Foreskin keratinocyte (primary cell): ENCODE measurements at places on chromosomes 3 and 15. TPM values are rescaled to one million over a fixed set of nuclear protein-coding genes. Genes with fewer than 3 reads are reported as not detected.

Gene PLA1A
- not detected in 2 replicates for total RNA-seq

Gene MYL3
- not detected in 2 replicates for total RNA-seq

Gene NPTN
- 174 and 184 TPM in 2 replicates for total RNA-seq

Gene PLA2G4E
- total RNA-seq = 0.07 and 0.14 TPM in 2 replicates

Gene SLCO2A1
- total RNA-seq = 0.11 and 0.95 TPM in 2 replicates

Gene SEMA6D
- total RNA-seq = 0.74 and 1.2 TPM in 2 replicates

Gene ZBBX
- not detected in 2 replicates for total RNA-seq

Gene FANCD2
- total RNA-seq = 31.8 and 45.0 TPM in 2 replicates

Gene CACNA1D
- 0.14 and 0.17 TPM in 2 replicates for total RNA-seq

Gene B3GNT5
- 58.1 and 59.8 TPM in 2 replicates for total RNA-seq

Gene LRRC28
- total RNA-seq = 12.5 and 14.3 TPM in 2 replicates

GRCh38 chr15:40500568-40501330 is 30.0 kb downstream of the CHST14 start:
- no peak for DNase-seq

DNA sequence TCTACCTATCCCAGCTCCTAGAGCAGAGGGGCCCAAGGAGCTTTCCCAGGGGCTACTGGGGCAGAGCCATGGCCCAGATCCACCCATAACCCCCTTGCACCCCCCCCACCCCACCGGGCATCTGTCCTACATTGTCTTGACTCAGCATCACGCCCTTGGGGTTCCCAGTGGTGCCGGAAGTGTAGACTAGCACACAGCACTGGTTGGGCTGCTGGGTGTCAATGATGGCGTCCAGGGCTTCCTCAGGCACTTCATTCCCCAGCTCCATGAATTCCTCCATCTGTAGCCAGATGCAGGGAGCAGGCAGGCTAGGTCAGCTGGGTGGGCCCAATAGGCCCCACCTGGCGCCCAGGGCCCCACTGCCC is 33.2 kb downstream of the IDH3A start:
- DNase-seq = no peak

GRCh38 chr3:50518436-50518835 is 15.0 kb upstream of the CACNA2D2 start:
- no peak for DNase-seq

- no peak for DNase-seq
These were observed 143.7 kb downstream of the TJP1 start for GRCh38 chr15:29678504-29679034.

DNA sequence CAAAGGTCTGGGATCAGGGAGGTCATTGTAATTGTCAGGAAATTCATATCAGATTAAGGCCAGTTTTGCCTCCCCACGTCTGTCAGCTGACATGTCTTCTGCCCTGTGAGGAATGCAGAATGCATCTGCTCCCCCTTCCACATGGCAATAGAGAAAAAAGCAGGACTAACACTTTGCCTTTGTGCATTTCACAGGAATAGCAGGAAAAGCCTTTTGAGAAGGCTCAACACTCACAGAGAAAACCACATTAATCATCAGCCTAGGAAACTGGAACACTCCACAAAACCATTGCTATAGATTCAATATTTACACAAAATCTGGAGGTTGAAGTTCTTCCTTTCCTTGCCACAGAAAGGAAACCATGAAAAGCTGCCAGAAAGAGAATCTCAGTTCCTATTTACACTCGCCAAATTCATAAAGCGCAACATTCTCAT is 165.2 kb upstream of the HES1 start:
- DNase-seq = peak; percentile 18

DNA sequence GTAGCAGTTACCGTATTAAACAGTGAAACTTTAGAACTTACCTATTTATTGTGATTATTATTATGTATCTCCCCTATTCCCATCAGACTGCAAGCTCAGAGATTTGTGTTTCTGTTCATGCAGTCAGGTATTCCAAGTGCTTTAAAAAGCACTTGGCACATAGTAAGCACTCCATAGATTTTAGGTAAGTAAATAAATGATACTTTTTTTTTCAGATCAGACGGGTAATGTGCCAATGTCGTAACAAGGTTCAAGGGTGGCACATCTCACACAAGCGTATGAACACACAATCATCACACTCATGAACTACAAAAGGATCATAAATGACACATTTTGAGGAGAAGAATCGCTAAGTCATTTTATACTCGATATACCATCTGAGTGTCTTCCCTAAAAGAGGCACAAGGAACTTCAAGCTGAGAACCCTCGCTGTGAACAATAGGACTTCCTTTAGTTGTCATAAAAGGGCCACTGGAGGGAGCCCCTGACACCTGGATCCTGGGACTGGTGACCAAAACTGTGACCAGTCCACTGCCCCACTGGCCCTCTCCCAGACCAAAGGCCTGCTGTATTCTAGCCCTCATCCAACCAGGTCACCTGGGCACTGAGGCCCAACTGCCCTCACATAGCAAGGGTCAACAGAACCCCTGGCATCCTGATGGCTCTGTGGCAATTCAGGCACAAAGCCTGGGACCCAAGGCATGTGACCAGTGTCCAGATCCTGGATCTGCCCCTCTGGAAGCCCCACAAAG is 32.1 kb downstream of the KIF9 start:
- no peak for DNase-seq

GRCh38 chr3:62873451-62873760 is 1.8 kb downstream of the CADPS start:
- no peak for DNase-seq

GRCh38 chr3:124985349-124985748 is 50.8 kb upstream of the MUC13 start:
- DNase-seq = peak; percentile 71

- DNase-seq = no peak
These were observed 962.2 kb downstream of the TUSC7 start for GRCh38 chr3:117671722-117672318.

DNA sequence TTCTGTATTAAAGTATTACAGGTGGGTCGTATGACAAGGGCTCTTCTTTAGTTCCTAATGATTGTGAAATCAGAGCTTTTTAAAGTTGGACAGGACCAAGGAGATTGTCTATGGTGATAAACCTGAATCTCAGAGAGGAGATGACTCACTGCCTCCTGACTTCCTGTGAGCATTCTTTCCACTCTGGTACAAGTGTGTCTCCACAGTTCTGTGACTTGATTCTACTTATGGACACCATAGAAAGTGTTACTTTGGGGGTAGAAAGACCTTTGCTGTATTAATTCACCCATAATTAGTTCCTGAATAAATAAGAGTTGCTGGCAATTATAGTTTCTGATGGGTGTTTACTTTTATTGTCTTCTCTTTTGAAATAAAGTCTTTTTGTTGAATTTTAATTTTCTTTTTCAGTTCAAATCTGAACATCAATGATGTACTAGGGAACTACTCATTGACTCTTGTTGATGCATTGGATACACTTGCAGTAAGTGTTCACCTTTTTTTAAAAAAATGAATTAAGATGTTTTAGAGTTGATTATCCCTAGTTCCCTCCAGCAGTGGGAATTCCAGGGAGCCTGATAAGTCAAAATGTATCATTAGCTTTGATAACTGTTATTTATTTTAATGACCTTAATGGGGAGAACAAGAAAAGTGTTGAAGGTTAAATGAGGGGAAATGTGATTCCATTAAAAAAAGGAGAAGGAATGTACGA is 7.4 kb downstream of the EDEM1 start:
- DNase-seq = peak; percentile 89

GRCh38 chr3:64178419-64178818 is 46.8 kb downstream of the PRICKLE2 start:
- DNase-seq = no peak

- peak; percentile 42 for DNase-seq
These were observed 53.7 kb downstream of the NMD3 start for GRCh38 chr3:161274691-161275298.

DNA sequence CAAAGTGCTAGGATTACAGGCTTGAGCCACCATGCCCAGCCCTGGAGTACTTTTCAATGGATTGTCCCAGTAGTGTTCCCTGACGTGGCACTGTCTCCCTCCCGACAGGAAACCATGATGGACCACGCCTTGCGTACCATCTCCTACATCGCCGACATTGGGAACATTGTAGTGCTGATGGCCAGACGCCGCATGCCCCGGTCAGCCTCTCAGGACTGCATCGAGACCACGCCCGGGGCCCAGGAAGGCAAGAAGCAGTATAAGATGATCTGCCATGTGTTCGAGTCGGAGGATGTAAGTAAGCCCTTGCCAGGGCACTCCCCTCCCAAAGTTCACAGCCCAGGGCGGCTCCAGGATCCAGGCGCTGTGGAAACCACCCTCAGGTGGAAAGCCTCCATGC is 168.1 kb downstream of the NSMCE3 start:
- DNase-seq = no peak

GRCh38 chr15:75368689-75369239 is 357 bp upstream of the MAN2C1 start:
- no peak for DNase-seq

DNA sequence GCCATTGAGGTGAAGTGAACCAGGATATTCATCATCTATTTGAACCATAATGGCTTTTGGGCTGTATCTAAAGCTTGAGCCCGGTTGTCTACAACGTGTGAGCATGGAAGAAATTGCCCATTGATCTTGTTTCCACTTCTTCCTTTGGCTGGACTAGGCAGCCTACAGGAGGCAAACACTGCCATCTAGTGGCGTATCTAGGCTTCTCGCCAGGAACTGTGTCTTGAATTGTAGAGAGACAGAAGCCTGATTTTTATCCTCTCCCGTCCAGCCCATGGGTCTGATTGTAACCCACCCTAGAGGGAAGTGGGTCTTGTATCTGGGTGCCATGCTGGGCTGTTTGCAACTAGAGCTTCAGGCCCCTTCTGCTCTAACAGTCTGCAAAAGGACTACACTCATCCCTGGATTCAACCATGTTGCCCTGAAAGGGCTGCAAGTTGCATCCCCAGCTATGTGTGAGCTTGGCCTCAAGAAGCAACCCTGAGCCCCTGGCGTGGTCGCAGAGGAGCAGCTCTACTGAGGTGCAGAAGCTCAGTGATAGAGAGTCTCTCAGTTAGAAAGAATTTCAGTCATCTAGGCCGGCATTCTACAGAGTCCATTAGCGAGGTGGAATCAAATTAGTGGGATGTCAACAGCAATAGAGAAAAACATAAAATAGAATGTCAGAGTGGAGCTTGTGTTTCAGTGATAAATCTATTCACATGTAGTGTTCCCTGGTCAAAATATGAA is 170.2 kb upstream of the UMPS start:
- DNase-seq = peak; percentile 60

DNA sequence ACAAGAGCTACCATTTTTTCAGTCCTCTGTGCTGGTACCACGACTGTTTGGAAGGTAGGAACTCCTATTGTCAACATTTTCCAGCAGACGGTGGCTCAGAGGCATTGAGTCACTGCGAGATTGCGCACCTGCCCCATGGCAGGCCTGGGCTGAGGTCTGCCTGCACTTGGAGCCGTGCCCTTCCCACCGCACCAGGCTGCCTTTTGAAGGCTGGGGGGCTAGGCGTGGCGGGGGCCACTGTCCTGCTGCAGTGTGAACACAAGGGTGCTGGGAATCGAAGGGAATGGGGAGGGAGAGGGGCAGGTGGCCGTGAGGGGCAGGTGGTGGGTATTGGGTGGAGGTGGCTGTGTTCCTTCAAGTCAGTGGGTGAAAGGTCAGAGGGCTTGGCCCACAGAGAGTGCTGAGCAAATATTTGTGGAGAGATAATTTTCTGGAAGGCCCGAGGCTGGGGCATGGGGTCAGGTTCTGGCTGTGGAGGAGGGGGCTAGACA is 16.3 kb downstream of the SNX33 start:
- no peak for DNase-seq

GRCh38 chr3:184568924-184569829 is 7.6 kb downstream of the EPHB3 start:
- DNase-seq = peak; percentile 69

DNA sequence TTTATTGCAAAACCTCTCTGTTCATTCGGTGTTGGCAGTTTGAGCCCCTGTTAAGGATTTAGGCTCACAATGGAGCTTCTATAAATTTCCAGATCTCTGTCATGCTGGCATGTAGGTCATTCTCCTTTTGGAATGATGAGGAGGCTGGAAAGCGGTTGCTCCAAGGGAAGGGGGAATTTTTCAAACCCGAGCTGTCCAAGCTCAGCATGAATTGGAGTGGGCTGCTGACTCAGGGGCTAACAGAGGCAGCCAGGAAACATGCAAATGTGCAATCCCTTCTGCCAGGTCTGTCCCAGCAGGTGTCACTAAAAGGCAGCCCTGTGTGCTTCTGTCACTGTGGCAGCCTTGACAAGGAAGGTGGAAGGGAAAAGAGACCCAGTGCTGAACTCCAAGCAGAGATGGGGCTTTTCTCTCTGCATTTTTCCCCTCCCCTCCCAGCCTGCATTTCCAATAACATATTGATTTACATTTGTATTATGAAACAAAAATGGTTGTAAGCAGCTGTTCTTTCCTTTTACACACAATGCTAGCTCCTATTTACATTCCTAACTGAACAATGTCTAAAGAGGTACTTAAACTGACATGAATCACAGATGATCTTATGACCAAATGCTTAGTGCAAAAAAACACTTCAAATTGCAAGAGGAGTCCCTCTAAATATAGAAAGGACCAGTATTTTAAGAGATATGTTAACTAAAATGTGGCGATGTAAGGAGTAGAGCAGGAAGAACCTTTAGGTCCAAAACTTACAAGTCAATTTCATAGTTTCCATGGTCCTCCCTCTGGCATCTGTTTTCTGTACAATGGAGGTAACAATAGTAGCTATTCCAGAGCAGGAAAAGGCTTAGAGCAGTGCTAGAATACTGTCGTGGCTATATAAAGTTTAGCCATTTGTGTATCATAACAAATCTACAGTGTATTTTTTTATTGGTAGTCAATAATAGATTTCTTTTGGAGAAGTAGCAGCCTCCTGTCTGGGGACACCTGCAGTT is 84.5 kb upstream of the ATP10A start:
- no peak for DNase-seq

DNA sequence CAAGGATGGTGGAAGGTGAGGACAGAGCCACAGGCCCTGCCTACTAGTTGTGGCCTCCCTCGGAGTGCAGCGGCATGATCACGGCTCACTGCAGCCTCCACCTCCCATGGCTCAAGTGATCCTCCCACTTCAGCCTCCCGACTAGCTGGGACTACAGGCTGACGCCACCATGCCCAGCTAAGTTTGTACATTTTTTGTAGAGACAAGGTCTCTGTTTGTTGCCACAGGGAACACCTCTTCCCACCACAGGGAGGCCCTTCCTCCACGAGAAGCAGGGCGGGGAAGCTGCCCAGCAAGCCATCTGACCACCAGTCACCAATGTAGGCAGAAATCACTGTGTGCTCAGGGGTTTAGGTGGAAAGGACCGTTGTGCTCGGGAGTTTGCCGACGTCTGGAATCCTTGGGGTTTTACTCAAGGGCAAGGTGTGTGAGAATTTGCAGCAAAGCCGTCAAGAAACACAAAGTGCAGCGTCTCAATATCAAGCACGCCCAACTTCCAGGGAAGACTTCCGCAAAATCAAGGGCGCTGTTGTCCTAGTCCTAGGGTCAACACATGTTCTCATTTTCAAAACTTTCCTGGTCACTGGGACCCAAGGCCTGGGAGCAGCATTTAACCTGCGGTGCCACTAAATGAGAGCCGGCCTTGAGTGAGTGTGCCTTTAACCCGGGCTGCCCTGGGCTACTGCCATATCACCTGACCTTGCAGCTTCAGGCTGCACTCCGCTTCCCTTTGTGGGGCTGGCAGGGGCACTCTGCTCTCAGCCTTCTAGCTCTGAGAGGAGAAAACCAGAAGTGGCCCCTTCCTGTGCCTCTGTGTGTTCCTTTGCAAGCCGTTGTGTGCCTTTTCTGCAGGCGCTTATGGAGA is 65.7 kb downstream of the SLC12A8 start:
- no peak for DNase-seq

GRCh38 chr15:82849556-82850512 is 40.4 kb downstream of the WHAMM start:
- DNase-seq = peak; percentile 54

- DNase-seq = no peak
These were observed 15.9 kb downstream of the ABHD2 start for GRCh38 chr15:89104172-89104564.

- DNase-seq = no peak
These were observed at the start of gene NRROS for GRCh38 chr3:196639483-196640296. TSS of gene NRROS (plus strand) at chr3:196639694. CDS start at chr3:196654540, 14,846 bp downstream.
